Activated naive CD4-positive, alpha-beta T cell treated with anti-CD3 and anti-CD28 coated beads, Interleukin-2, amount 50 U/mL, for 72 hours (primary cell): ENCODE measurements at places on chromosomes 6 and 20.

GRCh38 chr6:44006123-44006871, 121.0 kb downstream of the MRPL14 start:
- DNase-seq = no peak

GRCh38 chr6:133855991-133856370, 32.9 kb upstream of the TCF21 start:
- DNase-seq = no peak

GRCh38 chr6:123715006-123715863, 78.5 kb upstream of the TRDN start:
- DNase-seq = no peak

- DNase-seq = no peak
Measured at GRCh38 chr6:142187209-142187608, 40.1 kb downstream of the VTA1 start.

DNA sequence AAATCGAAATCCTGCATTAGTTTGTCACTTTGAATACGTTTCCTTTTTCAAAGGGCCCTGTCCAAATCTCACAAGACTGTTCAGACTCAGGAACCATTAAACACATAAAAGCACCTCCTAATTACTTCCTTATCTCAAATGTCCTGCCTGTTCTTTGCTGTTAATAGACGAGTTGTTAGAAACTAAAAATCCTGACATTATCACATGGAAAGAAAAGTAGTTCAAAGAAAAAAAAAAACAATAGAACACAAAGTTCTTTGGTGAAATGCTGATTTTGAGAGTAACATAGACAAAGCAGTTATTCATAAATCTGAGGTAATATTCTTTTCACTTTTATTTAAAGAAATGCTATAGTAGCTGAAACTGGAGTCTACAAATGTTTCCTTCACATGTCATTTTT, 12.1 kb upstream of the TAB2 start:
- no peak for DNase-seq

- DNase-seq = no peak
Measured at GRCh38 chr6:10968776-10969175, 75.3 kb downstream of the ELOVL2 start.

- no peak for DNase-seq
Measured at GRCh38 chr6:154343473-154344308, 12.9 kb downstream of the IPCEF1 start.

DNA sequence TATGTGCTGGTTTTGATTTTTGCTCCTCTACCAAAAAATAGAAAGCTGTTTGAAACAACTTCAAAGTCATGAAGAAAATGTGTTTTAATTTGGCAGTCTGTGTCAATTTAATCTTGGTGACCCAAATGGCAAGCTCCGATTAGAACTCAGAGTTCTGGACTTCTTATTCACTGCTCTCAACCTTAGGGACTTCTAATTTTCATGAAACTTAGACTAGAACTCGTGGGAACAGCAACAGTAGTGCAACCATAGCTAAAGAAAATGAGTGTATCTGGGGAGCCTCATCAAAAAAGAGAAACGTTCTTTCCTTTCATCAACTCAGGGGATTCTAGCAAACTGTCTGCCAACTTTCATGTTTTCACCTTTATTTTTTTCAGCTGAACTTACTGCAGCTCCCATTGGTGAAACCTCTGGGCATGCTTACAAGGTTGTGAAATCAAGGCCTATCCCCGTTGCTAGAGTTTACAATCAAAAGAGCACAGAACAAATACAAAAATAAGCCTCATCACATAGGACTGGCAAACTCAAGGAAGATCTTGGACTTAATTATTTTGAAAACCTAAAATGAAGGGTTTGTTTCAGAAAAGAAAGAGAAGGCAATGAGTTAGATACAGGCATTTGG, 114.0 kb upstream of the HSF2 start:
- no peak for DNase-seq

GRCh38 chr6:91606148-91606901, 1019.5 kb upstream of the MAP3K7 start:
- no peak for DNase-seq

GRCh38 chr6:143026696-143027449, 33.8 kb upstream of the AIG1 start:
- DNase-seq = no peak

DNA sequence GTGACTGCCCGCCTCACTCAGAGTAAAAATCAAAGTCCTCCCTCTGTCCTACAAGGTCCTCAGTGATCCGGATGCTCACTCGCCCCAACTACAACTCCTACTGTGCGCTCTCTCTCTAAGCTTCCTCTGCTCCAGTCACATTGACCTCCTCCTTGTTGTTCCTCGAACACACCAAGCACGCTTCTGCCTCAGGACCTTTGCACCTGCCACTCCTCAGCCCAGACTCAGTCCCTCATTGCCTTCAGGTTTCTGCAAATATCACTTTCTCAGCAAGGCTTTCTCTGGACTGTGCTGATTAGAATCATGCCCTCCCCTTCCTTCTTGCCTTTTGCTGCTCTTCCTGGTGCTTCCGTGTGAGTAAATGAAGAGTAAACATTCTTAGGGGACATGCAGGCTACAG, 41.6 kb downstream of the SULF2 start:
- no peak for DNase-seq

DNA sequence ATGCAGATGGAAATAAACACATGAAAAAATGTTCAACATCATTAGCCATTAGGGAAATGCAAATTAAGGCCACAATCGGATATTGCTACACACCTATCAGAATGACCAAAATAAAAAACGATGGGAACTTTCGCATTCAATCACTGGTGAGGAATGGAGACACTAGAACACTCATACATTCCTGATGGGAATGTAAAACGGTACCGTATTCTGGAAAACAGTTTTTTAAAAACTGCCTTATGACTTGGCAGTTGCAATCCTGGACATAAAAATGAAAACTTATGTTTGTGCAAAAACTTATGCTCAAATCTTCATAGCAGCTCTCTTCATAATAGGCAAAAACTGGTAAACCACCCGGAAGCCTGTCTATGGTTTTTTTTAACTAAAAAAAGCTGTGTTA, 146.0 kb downstream of the CEBPB start:
- DNase-seq = no peak

GRCh38 chr6:138250053-138250452, 31.8 kb upstream of the PBOV1 start:
- no peak for DNase-seq

GRCh38 chr20:61900011-61900944, 165.4 kb downstream of the TAF4 start:
- DNase-seq = no peak

DNA sequence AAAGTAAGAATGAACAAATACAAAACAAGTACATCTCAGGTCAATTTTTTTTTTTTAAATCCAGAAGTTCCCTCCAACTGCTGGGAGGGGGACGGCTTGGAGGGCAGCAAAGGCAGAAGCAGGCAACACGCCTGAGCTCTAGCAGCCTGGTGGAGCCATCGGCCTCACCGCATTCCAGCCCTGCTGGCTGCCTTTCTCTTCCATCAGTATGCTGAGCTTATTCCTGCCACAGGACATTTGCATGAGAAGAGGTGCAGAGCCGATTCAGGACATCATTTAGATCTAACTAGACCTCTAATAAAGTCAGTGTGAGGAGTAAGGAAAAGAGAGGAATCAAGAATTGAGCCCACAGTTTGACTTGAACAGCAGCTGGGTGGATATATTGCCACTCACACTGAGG, 318.8 kb downstream of the ZFAND3 start:
- DNase-seq = no peak

DNA sequence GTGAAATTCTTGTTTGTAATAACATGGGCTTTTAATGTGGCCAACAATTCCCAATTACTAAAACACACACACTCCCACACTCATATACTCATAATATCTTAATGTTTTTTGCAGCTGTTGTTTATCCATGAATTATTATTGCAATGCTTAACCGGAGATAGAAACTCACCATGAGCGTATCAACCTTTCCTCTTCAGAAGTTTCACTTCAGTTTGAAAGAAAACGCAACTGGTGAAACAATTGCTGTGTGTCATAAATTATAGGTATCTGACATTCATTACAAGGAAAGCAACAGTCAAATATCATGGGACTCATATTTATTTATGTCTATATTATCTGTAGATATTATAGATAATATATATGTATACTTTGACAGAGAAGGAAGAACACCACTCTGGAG, 104.1 kb downstream of the HDGFL1 start:
- DNase-seq = no peak

DNA sequence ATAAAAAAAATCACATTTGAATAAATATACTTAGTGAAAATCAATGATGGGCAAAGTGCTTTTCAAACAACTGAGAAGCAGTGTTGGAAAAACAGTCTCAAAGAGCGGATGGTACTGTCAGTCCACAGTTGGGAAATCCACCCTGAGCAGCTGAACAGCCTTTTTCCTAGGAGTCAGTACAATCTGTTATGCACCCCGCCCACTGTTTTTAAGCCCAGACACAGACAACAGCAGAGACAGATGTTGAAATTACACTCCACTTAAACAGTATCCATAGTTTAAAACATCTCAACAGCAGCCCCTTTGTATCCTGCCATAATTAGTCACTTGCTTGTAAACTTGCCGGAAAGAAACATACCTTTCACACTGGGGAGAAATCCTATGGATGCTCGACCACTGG, 372 bp downstream of the KIAA0408 start:
- no peak for DNase-seq

DNA sequence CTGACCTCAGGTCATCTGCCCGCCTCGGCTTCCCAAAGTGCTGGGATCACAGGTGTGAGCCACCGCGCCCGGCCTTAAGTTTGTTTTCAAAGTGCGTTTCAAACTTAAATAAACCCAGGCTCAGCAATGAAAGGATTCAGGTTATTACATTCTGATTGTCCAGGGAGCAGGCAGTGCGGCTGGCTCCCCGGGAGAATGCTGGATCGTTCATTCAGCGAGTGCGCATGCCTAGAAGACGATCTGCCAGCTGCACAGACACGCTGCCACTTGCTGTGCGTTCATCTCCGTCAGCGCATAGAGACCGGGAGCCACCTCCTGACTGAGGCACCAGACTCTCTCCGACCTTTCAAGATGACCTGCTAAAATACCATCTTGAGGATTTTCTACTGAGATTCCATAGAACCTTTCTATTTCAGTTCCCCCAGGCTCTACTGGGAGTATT, 163.9 kb upstream of the ZNF217 start:
- no peak for DNase-seq

- no peak for DNase-seq
Measured at GRCh38 chr6:4612636-4613171, 163.5 kb upstream of the CDYL start.

GRCh38 chr6:13354331-13355042, 26.1 kb upstream of the TBC1D7 start:
- DNase-seq = no peak

DNA sequence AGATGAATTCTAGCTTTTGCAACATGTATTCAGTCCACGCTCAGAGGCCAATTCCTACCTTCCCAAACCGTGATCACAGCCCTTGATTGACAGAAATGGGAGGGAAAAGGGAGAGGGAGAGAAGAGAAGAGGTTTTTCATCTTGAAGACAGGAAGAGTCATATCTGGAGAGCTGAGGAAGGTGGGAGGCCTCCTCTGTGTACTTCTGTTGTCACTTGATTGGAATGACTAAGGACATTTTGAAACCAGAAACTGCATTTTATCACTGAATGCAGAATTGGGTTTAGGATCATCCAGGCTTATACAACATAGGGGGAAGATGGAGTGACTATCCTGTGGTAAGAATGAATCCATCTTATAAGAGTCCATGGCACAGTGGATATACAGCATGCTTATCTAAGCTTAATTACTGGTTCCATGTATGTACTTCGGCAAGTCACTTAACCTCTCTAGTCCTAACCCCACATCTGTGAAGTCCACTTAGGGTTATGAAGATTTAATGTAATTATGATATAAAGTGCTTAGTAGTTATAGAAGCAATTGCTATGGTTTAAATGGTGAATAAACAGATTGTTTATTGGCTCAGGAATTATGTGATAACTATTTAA, 144.0 kb downstream of the BCKDHB start:
- no peak for DNase-seq
